ENCODE measurements at places on chromosomes 2 and 18. TPM values are rescaled to one million over a fixed set of nuclear protein-coding genes. Genes with fewer than 3 reads are reported as not detected.

MLPH gene
- 1.4 TPM for total RNA-seq

UGT1A5 gene
- total RNA-seq = not detected

ELOA2 gene
- not detected for total RNA-seq

HOXD4 gene
- not detected for total RNA-seq

C18orf32 gene
- total RNA-seq = 45.2 TPM

ING5 gene
- 77.4 TPM for total RNA-seq

DNA sequence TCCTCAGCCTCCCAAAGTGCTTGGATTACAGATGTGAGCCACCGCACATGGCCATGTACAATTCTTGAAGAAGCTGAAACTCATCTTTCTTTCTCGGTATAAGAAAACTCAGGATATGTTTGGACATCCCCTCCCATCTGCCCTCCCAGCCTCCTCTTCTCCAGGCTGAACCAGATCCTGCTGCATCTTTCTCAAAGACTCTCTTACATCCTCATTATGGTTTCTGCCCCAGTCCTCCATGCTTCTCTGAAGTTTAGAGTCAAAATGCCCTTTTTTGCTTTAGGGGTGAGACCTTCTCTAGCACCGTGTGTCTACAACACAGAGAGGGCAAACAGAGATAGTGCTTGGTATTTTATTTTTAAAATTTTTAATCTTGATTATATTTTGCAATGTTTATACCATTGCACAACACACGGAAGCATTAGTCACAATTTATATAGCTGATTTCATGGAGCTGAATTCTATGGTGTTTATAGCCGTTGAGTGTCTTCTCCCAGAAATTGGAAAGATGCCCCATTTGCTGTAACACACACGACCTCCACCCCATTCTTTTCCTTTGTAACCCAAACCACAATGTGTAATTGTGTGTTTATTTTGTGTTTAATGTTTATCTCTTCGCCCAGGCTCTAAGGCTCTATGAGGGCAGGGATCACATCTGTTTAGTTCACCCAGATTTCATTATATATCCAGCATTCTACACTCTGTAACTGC, 206.0 kb upstream of the TNP1 start:
- no peak for DNase-seq

DNA sequence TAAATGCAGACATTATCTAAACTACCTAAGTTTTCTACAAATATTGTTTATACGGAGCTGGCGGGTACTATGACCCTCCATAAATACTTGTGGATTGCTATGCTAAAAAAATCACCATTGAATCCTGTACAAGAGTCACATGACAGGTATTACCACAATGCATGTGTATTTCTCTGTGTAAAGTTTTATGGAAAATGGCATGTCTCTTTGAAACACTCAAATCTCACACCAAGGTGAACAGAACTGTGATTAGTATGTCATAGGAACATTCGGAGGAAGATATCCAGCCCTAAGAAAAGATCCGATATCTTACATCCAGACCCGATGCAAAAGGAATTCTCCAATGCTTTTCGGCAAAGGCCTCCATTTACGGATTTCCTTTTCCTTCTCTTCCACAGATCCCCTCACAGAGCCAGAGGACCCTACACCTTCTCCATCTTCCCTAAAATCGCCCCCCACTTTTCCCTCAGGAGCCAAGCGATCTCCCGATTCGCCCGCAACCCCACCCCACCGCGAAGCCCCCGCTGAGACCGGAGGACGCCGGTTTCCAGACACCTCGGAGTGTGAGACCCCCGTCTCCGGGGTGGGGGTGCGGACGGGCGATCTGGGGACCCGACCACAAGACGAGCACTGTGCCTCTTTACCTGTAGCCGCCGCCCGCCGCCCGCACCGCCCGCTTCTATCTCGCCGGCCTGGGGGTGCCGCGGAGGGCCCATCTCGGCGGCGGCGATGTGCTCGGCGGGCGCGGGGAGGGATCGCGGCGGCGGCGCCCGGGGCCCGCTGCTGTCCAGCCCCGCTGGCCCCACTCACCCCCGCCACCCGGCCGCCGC, 1.2 kb downstream of the SAP130 start:
- DNase-seq = no peak

GRCh38 chr18:30582078-30582477, 460.5 kb downstream of the DSC3 start:
- DNase-seq = no peak

DNA sequence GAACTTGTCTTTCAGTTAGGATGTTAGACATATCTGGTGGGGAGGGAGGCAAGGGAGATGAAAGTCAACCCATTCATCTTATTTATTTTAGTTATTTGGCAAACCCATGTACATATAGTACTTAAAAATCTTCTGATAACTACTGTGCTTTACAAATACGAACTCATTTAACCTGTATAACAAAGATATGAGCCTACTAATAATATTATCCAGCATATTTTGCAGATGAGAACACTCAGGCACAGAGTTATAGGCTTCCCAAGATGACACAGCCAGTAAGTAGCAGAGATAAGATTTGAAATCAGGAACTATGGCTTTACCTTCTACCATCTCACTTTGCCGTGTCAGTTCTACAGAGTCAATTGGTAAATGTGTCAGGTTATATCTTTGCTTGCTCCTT, 262.6 kb upstream of the DOK6 start:
- no peak for DNase-seq

DNA sequence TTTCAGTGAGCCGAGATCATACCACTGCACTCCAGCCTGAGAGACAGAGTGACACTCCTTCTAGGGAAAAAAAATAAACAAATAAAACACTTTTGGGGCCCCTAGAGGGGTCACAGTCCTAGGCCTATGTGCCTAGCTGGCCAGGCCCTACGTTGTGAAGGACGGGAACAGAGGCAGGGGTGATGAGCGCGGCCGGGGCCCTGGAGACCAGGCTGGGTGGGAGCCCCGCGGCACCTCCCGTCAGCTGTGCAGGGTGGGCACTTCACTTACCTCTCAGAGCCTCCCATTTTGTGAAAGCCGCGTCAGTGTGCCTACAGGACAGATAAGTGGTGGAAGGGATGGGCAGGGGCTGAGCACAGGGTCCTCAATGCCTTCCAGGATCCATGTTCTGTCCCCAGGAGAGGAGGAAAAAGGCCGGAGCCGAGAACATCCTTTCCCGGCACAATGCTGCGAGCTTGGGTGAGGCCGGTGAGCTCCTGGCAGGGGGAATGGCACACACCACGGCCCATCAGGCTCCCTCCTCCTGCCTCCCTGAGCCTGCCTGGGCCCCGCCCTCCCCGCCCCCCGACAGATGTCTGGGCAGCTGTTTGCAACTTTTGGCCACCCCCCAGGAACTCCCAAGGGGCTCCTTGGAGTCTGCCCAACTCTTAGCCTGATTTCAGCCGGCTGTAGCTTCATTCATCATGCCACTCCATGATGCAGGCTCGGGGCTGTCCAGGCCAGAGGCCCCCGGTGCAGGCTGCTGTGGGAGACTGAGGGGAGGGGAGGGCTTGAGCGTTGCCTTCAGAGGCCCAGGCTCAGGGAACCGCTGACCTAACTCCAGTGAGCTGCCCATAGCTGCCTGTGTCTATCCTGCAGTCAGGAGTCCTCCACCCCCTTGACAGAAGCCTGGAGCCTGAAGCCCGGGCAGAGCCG, 196.5 kb downstream of the TFCP2L1 start:
- DNase-seq = no peak

- no peak for DNase-seq
These were observed 123.7 kb upstream of the PPP1CB start for GRCh38 chr2:28627722-28628480.

GRCh38 chr2:236535024-236535423, 34.6 kb upstream of the ACKR3 start:
- DNase-seq = no peak

DNA sequence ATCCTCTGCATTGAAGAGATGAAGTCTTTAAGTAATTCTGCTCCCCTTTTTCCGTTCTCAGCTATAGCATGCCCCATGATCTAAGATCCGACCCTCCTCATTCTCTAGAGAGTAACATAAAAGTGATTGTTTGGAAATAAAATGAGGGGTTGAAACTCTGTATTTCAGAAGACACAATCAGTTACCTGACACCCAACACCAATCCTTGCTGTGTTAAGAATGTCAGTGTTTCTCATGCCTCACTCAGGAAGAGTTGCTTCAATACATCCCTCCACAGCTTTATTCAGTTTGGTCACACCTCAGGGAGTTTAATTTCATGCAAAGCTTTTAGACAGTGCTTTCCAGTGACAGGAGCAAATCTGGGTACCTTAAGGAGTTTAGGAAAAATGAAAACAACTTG, 49.9 kb upstream of the RBBP8 start:
- DNase-seq = no peak

GRCh38 chr2:5803547-5803946, 111.4 kb downstream of the SOX11 start:
- DNase-seq = no peak

GRCh38 chr2:20596973-20597859, 53.7 kb downstream of the HS1BP3 start:
- no peak for DNase-seq

GRCh38 chr2:172374318-172375240, 52.8 kb upstream of the ITGA6 start:
- no peak for DNase-seq

DNA sequence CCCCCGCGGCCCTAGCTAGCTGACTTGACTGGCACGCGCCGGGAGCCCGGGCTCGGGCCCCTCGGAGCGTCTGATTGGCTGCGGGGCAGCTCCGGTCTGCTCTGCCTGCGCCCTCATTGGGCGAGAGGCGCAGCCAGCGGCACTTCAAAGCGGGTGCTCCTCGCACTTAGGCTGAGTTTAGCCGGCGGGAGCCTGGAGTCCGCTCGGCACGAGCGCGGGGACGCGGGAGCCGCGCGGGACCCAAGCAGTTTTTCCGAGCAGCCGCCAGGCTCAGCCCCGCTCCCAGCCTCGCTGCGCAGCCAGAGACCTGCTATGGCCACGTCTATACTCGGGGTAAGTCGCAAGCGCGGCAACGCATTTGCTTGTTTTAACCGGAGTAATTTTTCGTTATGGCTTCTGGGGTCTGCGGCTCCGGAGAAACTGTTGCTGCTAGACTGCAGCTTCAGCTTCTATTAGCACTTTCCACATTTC, at the start of gene SP9:
TSS of gene SP9 (plus strand) at position 174 of the 471 bp plus-strand sequence. CDS start at position 313, 139 bp downstream.
- peak; percentile 46 for DNase-seq

GRCh38 chr18:22057908-22058527, 111.4 kb upstream of the GATA6 start:
- DNase-seq = no peak

- DNase-seq = no peak
These were observed 887.9 kb downstream of the NRXN1 start for GRCh38 chr2:50143822-50144575.

DNA sequence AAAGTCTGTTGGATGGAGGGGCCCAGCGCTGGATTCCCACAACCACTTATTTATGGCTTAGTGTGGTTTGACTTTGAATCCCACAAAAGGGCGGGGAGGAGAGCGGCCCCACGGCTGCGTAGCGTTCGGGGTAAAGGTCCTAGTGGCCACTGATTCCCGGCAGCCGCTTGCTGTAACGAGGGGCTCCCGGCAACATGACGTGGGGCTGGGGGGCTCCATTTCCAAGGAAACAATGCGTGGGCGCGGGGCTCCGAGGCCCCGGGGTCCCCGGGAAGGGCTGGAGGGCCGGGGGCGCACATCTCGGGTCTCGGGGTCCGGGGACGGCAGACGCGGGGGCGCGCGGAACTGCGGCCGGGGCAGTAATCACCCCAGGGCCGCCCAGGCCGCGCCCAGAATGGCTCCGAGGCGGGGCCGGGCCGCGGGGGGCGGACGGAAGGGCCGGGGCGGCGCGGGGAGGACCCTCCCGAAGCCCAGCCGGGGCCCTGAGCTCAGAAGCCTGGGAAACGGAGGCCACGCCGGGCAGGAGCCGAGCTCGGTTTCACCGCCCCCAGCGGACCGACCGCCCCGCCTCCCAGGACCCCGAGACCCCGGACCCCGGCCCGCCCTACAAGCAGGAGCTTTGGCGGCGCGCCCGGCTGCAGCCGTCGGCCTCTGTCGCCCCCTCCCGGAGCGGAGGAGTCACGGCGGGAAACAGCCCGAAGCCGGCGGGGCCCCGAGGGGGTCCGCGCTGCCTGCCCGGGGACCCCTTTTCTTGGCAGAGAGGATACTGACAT, 11.9 kb upstream of the MLPH start:
- DNase-seq = peak; percentile 59

- no peak for DNase-seq
These were observed 129.3 kb downstream of the EXOC6B start for GRCh38 chr2:72696559-72696958.

DNA sequence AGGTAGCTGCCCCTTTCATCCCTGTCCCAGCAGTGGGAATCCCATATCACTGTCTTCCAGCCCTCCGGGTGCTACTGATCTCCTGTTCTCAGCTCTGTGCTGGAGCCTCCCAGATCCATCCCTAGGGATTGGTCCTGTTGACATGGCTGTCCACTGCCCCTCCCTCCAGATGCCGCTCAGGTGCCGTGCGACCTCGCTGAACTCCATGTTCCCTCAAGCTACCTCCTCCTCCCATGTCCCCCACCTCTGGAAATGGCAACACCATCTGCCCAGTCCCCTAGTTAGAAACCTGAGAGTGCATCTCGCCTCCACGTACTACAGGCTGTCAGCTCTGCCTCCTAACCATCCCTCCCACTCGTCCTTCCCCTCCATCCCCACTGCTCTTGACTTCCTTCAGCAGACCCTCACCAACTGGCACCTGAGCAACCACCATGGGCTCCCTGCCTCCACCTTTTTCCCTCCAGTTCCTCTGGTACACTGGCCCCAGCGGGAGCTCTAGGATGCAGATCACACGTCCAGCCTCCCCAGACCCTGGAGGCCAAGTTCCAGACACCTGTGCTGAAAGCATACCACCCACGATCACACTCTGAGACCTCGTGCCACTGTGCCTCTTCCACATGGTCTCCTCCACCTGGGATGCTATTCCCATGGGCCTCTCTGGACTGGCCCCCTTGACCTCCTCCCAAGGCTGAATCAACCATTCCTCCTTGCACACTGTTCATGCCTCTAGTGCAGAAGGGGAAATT, 106.8 kb downstream of the KLHL29 start:
- no peak for DNase-seq

- DNase-seq = peak; percentile 9
These were observed 90.6 kb downstream of the FEZ2 start for GRCh38 chr2:36507408-36507812.

GRCh38 chr2:119112230-119112629, 46.3 kb downstream of the C1QL2 start:
- DNase-seq = no peak

All from T-cell (primary cell).